ENCODE measurements at places on chromosomes 3 and 15.
A peak's percentile ranks its signal among the peaks of the same experiment; 100 is the strongest.

DNA sequence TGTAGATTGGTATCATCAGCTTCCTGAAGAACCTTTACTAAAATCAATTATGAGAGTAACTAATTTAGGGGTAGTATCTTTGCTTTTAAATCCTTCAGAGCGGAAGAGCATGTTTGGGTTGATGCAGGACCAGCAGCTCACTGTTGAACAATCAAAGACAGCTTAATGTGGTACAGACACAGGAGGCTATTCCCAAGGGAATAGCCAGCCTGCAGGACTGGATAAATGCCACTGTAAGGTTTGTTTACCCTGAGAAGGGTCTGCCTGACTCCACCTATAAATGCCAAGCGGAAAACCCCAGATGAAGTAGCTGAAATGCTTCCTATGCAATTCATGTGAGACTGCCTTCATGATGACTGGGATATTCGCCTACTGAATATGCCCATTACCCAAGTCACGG, 16.0 kb upstream of the STAC start:
- peak; percentile 24 for DNase-seq

DNA sequence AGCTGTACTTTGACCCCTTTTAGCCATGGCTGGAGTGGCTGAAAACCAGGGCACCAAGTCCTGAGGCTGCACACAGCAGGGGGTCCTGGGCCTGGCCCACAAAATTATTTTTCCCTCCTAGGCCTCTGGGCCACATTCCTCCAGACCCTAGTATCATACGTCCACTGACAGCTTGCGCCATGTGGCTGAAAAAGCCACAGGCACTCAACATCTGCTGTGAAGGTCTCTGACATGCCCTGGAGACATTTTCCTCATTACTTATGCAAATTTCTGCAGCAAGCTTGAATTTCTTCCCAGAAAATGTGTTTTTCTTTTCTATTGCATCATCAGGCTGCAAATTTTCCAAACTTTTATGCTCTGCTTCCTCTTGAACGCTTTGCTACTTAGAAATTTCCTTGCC, 239.0 kb downstream of the SQOR start:
- DNase-seq = no peak

- DNase-seq = no peak
Observed at GRCh38 chr3:160003520-160004128, 15.0 kb downstream of the IL12A start.

- DNase-seq = no peak
Observed at GRCh38 chr3:61828184-61828874, 267.0 kb downstream of the PTPRG start.

DNA sequence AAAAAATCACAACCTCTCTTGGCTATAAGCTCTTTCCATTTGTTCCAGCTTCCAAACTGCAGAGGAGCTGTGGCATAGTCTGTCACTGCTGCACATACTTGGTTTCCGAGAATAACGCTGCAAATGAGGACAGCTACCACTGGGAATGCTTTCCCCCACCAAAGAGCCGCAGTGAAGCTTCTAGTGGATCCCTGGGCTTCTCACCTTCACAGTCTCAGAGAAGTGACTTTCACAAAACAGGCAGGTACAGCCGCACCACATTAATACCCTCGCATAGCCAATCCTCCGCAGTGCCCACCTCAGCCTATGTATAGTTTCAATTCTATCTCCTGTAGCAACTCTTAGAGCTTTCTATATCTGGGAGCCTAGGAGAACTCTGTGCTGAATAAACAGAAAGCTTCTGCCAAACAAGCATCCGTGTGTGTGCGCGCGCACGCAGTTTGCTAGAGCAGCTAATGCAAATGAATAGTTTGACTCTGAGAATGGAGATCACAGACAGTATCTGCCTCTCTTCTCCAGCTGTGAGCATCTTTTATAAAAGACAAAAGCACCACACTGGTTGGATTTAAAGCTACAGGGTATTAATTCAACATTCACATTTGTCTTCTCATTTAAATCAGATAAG, 81.9 kb upstream of the PLXND1 start:
- DNase-seq = no peak

GRCh38 chr3:25783661-25784512, 644 bp upstream of the NGLY1 start:
- no peak for DNase-seq

DNA sequence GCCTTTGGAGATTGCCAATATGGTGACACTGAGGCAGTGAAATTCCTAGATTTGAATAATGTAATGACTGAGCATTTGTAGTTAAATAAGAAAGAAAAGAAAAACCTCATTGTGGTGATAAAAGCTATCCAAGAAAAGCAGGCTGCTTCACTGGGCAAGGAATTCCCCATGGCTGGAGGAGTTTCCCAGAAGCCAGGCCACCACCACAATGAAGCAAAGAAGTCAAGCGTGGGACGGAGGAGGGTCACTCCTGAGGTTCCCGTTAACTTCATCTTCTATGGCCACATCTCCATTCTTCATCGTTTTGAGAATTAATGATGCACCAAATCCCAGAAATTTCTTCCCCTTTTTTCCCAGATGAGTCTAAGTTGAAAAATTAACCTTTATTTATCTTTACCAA, 185.8 kb upstream of the BCL6 start:
- DNase-seq = no peak

DNA sequence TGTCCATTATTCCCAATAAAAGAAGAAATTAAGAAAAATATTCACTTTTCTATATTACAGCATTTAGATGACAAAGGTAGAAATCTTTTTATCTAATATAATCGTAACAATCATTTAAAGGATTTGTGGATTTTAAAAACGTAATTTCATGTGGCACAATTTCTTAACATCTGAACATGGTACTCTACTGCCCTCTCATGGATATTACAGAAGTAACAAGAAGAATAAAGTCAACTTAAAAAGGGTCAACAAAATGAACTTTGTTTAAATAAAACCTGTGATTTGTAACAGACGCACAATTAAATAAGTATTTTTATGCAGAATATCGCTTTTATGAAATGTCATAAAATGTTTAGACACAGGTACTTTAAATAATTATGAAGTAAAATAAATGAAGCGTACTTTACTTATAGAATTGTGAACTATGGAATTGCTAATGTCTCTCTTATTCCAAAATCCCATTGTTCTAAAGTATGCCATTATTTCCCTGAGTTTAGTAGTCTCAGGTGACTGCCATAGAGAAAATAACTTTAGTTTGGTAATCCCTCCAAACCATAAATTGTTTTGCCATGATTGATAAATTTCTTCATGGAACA, 366.8 kb upstream of the ZNF385D start:
- no peak for DNase-seq

DNA sequence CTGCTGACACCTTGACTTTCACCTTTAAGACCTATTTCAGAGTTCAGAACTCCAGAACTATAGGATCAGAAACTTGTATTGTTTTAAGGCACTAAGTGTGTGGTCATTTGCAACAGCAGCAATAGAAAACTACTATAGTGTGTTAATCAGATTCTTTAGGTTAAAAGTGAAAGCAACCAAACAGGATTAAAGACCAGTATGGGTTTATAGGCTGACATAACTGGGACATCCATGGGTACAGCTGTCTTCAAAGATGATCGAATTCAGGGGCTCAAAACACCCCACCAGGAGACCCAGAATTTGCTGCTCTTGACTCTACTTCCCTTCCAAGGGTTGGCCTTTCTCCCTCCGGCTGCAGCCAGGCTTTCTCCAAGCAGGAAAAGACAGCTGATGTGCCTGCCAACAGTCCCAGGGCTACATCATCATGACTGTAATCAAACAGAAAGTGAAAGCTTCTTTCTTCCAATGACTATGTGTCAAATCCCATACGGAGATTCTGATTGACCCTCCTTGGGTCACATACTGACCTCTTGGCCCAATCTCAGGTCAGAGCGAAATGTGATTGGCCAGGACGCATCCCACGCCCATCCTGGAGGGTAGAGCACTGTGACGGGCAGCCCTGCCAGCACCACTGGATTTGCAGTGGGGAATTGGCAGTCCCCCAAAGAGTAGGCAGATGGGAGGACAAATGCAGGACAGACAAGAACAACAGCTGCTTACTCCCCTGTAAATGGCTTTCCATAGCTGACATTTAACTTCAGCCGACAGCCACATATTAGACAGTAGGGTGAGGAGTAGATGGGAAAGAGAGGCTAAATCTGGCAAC, 51.4 kb upstream of the RNF7 start:
- DNase-seq = no peak

DNA sequence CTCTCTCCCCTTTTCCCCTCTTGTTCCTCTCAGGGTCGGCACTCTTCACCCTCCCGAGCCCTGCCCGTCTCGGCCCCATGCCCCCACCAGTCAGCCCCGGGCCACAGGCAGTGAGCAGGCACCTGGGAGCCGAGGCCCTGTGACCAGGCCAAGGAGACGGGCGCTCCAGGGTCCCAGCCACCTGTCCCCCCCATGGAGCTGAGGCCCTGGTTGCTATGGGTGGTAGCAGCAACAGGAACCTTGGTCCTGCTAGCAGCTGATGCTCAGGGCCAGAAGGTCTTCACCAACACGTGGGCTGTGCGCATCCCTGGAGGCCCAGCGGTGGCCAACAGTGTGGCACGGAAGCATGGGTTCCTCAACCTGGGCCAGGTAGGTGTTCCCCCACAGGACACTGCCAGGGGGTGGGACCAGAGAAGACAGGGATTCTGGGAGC, 7.2 kb downstream of the FURIN start:
- no peak for DNase-seq

DNA sequence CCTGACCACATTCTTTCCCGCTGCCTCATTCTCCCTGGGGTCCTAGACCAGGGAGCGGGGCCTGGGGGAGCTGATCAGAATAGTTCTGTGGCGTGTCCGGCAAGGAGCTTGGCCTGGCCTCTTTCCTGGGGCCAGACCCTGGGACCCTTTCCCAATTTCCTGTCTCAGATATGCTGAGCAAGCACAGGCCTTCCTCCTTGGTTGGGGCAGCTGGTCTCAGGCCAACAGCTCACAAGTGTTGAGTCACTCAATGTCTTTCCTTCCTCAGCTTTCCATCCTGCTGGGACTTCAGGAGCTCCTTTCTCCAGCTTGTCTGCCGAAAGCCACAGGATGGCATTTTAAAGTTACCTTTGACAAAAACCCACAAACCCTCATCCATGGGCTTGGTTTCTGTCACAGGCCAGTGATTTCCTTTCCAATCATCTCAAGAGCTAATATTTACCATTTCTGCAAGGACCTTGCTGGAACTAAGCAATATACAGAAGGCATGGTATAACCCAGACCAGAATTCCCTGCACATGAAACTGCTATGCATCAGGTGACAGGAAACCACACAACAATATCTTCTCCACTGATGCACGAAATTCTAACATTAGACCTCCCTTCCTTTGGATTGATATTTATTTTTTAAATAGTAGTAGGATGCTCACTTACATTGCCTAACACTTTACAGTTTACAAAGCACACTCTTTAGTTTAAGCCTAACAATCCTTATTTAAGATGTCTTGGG, 19.5 kb upstream of the TIMP4 start:
- no peak for DNase-seq

- no peak for DNase-seq
Observed at GRCh38 chr3:30511524-30512251, 94.7 kb upstream of the TGFBR2 start.

DNA sequence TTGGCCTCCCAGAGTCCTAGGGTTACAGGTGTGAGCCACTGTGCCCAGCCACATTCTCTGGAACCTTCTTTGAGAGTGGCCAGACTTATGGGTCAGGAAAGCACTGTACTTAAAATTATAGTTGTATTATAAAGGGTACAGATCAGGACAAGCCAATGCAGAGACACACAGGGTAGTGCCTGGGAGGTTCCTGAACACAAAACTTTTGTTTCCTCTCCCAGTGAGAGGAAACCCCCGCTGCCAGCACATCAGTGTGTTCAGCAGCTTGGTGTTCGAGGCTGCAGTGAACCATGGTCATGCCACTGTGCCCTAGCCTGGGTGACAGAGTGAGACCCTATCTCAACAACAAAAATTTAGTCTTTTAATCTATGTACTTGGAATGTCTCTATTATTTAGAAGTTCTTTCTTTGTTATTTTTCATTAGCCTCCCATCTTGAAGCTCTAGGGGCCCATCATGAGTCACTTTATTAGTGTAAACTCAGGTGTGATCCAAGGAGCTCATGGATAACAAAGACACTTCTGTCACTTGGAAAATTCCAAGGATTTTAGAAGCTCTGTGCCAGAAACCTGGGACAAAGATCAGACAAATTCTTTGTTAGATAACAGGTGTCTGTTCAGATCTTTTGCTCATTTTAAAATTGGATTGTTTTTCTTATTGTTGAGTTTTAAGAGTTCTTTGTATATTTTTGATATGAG, 7.8 kb downstream of the BLOC1S6 start:
- DNase-seq = no peak

DNA sequence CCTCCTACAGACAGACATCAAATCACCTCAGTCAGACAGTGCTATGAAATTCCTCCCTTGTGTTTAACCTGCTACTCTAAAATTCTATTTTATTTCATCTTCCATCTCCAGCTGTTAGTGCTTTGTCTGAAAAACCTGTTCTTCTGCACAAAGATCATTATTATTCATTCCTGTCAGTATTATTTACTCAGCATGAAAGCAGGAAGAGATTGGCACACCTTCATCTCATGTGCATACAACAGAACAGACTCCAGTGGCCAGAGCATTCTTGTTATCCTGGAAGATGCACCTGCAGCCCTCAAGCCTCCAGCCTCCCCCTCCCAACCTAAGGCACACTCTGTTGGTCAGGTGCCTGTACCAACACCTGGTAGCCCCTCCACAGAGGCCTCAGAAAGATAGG, 1.8 kb upstream of the ROPN1B start:
- DNase-seq = peak; percentile 33

Measured in NCI-H187 treated with DMSO at 0.1 percent for 48 hours (cell line).